ENCODE measurements at places on chromosomes 2 and 18.
A peak's percentile ranks its signal among the peaks of the same experiment; 100 is the strongest.

GRCh38 chr2:101809698-101810097, 112.2 kb downstream of the MAP4K4 start:
- DNase-seq, result no peak

- peak; percentile 24 for DNase-seq
Measured at GRCh38 chr2:47598476-47598875, 184.5 kb upstream of the MSH6 start.

GRCh38 chr2:212359425-212360067, 179.1 kb downstream of the ERBB4 start:
- DNase-seq, result no peak

DNA sequence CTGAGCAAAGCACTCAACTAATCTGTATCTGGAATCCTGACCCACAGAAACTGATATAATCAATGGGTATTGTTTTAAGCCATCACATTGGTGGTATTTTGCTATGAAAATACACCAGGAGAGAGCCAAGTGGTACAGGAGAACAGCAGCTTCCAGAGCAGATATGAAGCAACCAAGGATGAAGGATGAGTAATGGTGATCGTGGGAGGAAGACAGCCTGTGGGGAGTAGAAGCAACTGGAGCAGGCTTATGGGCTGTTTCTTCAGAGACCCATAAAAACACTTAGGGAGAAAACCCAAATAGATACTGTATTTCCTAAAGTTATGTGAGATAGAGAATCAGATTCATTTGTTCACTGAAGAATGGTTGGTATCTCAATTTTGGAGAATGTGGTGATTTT, 330.8 kb downstream of the NUP35 start:
- no peak for DNase-seq

- no peak for DNase-seq
Measured at GRCh38 chr2:52473526-52473925, 1294.1 kb upstream of the CHAC2 start.

GRCh38 chr2:63544017-63544627, 44.2 kb downstream of the WDPCP start:
- DNase-seq, result no peak

DNA sequence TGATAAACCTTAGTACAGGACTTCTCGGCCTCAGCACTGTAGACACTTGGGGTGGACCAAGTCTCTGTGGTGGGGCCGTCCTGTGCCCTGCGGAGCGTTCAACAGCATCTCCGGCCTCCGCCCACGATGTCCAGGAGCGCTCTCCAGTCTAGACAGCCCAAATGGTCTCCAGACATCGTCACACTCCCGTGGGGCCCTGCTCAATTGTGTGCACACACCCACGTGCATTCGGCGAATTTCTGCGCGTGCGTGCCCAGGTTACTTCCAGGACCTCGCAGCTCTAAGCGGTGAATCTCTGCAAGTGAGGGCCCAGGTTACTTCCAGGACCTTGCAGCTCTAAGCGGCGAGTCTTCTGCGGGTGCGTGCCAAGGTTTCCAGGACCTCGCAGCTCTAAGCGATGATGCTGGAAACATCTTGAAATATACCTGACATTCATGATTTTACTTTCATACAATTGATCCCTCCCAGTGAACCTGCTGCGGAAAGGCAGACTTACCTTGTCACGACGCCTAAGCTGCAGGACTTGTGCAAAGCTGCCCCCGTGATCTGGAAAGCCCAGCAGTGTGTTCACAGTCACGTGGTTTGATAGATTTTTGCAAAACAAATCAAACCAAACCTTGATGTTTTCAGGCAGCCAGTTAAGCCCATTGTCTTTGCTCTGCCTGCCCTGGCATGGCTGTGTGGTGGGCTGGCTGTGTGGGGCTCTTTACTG, 16.1 kb upstream of the OTOS start:
- DNase-seq, result no peak

- DNase-seq, result no peak
Measured at GRCh38 chr18:45163871-45164270, 451.4 kb upstream of the SLC14A2 start.

GRCh38 chr18:78268226-78268988, 711.2 kb upstream of the SALL3 start:
- DNase-seq, result no peak

DNA sequence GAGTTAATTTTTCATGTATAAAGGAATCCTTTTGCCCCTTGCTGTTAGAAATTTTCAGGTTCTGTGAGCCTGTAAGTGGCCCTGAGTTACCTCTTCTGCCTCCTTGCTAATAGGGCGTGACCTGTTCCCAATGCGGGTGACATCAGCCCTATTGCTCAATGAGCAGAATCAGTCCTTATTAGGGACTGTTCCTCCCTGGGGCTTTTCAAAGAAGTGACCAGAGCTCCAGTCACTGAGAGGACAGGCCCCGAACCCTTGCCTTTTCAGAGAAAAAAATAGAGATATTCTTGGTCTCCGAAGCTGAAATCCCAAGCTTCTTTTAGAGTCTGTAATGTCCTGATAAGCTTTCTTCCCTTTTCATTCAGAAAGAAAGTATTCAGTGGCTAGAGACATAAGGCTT, 8.2 kb upstream of the APOB start:
- no peak for DNase-seq

- no peak for DNase-seq
Measured at GRCh38 chr2:17940091-17940630, 61.7 kb downstream of the KCNS3 start.

DNA sequence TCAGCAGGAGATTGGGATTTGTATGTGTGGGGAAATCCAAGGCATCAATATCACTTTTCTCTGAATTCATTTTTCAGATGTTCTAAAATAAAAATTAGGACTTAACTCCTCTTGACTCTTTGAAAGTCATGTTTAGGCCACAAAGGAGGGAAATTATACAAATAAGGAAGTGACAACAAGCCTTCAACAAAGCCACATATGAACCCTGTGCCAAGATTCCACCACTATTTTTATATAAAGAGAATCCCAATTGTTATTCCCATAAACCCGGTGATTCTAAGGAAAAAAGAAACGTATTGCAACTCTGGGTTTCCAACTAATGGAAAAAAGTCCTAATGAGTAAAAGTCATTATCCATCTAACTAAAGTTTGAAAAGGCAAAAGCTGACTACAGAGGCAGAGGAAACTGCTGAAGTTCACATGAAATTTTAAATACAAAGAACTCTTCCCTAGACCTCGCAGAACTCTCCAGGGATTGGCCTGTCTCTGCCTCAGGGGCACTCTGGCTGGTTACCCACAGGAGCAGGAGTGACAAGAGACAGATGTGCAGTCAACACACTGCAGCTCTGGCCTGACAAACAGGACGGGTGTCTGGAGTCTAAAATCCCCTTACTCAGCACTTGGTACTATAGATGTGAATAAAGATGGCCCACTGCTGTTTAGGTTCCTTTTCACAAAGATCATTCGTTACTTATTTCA, 11.5 kb downstream of the NPC1 start:
- no peak for DNase-seq

DNA sequence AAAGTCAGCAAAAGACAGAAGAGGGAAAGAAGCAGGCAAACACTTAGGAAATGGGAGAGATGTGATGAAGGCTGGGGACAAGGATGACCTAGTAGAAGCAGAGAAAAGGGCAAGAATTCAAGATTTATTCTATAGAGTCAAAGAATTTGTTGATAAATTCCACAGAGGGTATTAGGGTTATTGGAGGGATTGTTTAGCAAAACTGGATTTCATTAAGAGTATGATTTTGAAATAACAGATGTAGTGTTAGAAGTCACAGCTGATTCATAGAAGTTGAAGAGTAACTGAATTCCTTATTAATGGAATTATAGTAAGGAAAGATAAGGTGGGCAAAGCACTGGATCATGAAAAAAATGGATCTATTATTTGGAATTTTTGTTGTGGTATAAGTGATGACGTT, 48.6 kb downstream of the CEP192 start:
- no peak for DNase-seq

GRCh38 chr2:149387411-149387810, 57.0 kb downstream of the LYPD6 start:
- DNase-seq, result no peak

DNA sequence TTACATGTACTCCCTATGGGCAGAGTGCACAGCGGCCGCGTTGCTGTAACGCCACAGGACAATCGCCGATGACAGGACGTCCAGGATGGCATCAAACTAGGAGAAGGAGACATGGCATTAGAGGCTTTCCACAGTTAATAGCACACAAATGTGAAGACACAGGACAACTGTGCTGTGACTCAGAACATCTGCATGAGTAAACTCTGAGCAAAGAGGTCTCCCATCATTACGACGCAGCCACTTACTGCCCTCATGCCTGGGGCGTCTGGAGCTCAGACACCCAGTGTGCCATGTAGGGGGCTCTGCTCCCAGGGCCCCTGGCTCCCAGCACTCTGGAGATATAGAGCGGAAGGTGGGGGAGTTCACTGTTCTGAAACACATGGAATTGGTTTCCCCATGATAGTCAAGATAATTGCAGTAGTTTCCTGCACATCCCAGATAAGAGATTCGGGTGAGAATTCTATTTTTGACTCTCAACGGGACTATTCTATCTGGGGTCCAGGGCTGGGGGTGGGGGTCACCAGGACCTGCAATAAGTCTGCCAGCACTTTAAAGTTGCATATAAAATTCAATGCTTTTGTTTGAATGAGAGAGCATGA, 168.1 kb downstream of the TMEM163 start:
- DNase-seq, result no peak

DNA sequence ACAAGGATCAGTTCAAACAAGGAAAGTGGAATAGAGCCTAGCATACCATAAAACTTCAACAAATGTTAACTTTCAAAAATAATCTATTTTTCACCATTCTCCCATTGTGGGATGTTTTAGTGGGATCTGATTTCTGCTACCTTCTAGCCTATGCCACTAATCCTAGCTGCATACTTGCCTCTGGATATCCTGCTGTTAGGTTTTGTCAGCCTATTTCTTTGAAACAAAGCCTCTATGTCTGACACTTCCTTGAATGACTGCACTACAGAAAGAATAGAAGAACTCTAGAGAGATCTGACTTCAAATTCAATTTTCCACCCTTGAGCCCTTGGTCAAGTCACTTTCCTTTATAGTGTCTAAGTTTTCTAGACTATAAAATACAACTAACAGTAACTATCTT, 291.5 kb downstream of the PTH2R start:
- no peak for DNase-seq

DNA sequence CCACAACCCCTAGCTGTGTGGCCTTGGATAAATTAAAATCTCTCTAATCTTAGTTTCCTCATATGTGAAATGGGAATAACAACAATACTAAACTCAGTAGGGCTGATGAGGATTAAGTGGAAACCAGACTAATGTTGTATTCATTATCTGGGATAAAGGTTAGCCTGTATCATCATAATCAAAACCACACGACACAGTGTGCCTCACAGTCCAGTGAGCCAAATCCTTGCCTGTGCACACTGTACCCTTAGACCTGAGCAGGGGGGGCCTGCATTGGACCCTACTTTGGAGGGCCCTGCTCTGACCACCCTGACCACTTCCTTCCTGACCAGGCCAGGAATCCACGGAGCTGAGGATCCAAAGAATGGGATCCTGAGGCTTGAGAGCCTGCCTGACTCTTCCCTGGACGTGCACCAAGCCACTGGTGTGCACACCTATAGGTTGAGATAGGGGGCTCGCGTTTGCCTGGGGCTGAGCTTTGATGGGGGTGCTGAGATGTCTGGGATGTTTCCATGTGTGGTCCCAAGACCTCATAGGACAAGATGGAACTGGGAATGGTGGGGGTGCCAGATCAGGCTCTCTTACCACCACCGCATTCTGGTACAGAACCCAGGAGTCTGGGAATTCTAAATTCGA, 69.7 kb downstream of the TGOLN2 start:
- no peak for DNase-seq

Measured in GM04503 (cell line).